ENCODE measurements at places on chromosomes 4 and X.
A peak's percentile ranks its signal among the peaks of the same experiment; 100 is the strongest.

DNA sequence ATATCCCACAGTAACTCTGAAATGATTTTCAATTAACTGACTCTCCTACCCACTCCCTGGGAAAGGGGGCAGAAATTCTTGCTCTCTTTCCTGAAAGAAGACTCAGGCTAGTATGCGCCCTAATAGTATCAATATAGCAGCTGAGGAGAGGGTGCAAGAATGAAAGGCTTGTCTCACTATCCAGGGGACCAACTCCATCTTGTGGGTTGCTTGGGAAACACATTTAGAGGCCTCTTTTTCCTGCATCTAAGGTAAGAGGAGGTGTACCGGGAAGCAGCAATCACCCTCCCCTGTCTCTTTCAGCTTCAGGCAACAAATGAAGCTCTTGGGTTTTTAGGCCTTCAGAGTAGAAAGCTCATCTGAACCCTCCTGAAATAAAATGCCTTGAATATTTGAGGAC, 11.3 kb downstream of the TMEM255A start:
- peak; percentile 15 for DNase-seq

DNA sequence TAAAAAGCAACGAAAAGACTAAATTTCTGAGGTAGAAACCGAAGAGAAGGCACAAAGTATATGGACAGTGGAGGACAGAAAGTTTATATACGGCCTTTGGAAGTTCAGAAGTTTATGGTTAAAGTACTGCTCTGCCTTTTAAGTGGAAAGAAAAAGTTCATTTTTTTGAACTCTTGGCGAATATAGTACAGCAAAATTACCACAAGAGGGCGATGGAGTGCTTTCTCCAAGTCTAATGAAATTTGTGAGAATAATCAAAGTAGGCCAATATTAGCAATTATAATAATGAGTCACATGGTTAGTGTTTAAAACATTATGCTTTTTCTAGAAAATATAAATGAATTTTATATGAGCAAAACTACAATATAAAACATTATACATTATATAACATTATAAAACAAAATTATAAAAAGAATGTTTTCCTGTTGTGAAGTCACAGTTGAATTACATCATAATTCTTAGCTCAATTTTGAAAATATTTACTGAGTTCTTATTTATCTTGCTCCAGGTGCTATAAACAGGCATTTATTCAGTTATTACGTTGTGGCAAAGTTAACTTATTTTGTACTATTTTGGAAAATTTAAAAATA, 136.2 kb upstream of the BMPR1B start:
- no peak for DNase-seq

DNA sequence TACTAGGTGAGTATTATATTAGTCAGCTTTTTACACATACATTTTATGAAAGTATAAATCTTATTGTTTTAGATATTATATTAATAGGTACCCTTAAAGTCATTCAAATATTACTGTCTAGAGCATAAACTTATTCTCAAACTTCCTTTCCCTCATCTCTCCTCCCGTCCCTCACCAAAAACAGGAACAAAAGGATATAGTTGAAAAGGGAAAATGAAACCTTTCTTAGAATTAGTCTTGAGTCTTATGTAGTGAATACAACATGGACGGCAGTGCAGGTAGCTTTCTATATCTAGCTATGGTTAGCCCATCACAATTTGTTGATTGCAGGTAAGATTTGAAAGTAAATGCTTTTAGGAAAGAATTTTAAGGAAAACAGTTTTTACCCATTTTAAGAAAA, 65.6 kb downstream of the RBPJ start:
- no peak for DNase-seq

- no peak for DNase-seq
These were observed 120.6 kb downstream of the KDR start for GRCh38 chr4:55004831-55005230.

DNA sequence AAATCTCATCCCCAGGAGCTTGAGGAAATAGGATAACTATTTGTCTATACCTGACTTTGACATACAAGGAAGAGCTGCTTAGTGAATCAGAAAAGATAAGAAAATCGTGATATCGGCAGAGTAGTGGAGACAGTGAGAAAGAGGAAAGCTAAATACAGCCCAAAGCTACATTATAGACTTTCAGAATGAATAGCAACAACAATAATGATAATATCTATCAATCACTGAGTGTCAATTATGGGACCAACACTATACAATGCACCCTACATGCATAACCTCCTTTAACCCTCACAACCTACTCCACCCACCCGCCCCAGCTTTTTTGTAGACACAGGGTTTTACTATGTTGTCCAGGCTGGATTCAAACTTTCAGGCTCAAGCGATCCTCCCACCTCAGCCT, 205.1 kb downstream of the PPP3CA start:
- no peak for DNase-seq

- no peak for DNase-seq
These were observed 32.6 kb upstream of the SPON2 start for GRCh38 chr4:1204828-1205585.

DNA sequence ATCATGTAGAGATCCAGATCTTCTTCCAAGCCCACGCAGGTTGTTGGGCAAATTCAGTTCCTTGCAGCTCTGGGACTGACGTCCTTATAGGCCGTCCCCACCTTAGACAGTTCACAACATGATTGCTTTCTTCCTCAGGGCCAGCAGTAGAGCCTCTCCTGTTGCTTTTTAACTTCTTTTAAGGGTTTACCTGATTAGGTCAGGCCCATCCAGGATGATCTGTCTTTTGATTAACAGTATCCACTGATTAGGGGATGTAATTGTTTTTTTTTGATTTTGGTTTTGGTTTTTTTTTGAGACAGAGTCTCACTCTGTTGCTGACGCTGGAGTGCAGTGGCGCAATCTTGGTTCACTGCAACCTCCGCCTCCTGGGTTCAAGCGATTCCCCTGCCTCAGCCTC, 109.1 kb upstream of the BMPR1B start:
- DNase-seq: no peak

- peak; percentile 24 for DNase-seq
These were observed 83.8 kb downstream of the GRID2 start for GRCh38 chr4:92387459-92388069.

DNA sequence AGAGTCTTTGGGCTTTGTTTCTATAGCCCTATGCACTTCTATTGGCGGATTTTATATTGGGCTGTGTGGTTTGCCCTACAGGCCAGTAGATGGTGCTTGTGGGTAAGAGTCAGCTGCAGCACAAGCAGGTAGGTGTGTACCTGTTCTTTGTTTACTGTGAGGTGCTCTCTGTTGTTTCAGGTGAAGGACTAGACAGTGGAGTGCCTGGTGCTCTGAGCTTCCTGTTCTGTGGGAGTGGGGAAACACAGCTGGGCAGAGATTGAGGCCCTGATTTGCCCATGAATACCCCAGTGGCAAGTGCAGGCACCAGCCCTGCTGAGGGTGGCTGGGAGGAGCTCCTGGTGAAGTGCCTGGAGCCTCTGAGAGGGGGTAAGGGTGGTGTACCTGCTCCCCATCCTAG, 26.3 kb upstream of the UCP1 start:
- DNase-seq: peak; percentile 69

- peak; percentile 86 for DNase-seq
These were observed 138.7 kb downstream of the CHRNA9 start for GRCh38 chr4:40473578-40474388.

GRCh38 chr4:127400731-127401346, 231.9 kb upstream of the INTU start:
- DNase-seq: peak; percentile 72

- DNase-seq: peak; percentile 21
These were observed 280.2 kb upstream of the SLC7A11 start for GRCh38 chr4:138522366-138522765.

GRCh38 chrX:108029928-108030711, 14.7 kb upstream of the VSIG1 start:
- DNase-seq: no peak

DNA sequence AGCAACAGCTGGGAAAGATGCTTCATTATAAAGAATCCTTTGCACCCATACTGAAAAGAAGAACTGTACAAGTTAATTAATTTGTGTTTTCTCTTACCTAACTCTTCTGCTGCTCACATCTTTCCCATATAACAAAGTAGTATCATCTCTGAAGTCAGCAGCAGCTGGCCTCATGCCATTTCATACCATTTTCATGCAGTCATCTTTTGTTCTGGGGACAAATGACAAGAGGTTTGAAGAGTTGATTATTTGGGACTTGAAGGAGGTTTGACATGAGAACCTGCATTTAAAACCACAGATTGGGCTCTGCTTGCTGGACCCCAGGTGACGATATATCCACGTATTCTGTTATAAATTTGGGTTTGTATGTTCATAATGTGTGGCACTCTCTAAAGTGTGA, 430.3 kb downstream of the SPRY1 start:
- no peak for DNase-seq

All from Caco-2 (cell line).